ENCODE measurements at places on chromosomes 12 and 14.

DNA sequence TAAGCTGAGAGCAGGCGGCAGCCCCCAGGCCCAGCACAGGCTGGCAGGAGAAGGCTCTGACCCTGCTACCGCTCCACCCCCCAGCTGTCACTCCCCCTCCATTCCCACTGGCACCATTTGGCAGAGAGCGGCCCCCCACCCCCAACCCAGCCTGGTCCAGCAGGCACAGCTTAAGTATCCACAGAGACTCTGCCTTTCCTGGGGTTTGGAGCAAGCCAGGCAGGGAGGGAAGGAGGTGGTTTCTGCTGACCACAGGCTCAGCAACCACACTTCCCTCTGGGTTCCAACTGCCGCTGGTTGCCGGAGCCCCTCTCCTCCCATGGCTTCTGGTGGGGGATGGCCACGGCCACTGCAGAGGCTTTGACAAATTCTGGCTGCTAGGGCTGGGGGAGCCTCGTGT is 30.5 kb upstream of the CCND2 start:
- no peak for DNase-seq

DNA sequence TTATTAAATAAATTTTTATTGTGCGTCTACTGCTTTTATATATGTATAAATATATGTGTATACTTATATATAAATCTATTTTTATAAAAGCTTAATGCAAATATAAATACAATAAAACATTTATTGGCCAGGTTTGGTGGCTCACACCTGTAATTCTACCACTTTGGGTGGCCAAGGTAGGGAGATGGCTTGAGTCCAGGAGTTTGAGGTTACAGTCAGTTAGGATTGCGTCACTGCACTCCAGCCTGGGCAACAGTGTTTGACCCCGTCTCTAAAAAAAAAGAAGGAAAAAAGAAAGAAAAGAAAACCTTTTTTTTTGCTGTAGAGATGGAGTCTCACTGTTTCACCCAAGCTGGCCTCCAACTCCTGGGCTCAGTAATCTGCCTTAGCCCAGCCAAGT is 20.9 kb downstream of the ACTR6 start:
- DNase-seq: no peak

DNA sequence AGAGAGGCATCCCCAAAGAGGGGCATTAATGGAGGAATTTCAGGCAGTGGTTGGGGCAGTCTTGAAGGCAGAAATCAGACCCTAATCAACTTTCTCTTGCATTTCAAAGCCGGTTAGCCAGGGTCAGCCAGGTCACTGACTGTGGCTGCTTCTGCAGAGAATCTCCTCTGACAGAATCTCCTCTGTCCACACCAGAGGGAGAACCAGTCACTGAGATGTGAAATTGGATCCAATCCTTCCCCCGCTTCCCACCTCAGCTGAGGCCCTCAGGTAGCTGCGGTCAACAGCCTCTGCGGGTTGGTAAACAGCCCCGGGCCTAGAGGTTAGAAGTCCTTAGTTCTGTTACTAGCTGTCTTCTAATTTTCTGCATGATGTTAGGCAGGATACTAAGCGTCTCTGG is 39.8 kb upstream of the NUAK1 start:
- DNase-seq: no peak

GRCh38 chr14:73422515-73422914 is 35.8 kb downstream of the NUMB start:
- no peak for DNase-seq

DNA sequence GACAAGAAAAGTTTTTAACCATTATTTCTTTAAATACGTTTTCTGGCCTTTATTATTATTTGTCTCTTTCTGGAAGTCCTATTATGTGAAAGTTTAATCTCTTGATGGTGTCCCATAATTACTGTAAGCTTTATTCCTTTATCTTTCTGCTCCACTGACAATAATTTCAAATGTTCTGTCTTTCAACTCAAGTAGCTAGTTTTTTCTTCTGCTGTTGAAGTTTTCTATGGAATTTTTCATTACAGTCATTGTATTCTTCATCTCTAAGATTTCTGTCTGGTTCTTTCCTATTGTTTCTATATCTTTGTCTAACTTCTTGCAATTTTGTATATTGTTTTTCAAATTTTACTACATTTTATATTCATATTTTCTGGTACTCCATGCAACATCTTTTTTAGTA is 173.6 kb upstream of the MGAT4C start:
- no peak for DNase-seq

- peak; percentile 65 for DNase-seq
These were observed 2.2 kb upstream of the NFATC4 start for GRCh38 chr14:24365600-24366412.

GRCh38 chr14:95527387-95528002 is 7.4 kb upstream of the GLRX5 start:
- no peak for DNase-seq

DNA sequence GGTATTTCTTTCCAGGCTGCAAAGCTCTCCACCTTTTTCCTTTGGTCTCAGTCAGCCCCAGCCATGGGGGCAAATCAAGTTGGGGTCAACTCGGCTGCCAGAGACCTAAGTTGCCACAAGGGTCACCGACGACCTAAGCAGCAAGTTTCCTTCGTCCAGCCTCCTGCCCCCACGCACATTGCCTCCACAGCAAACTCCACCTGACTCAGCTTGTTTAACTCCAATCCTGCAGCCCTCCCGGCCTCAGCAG is 767 bp upstream of the KCNMB4 start:
- DNase-seq: no peak

DNA sequence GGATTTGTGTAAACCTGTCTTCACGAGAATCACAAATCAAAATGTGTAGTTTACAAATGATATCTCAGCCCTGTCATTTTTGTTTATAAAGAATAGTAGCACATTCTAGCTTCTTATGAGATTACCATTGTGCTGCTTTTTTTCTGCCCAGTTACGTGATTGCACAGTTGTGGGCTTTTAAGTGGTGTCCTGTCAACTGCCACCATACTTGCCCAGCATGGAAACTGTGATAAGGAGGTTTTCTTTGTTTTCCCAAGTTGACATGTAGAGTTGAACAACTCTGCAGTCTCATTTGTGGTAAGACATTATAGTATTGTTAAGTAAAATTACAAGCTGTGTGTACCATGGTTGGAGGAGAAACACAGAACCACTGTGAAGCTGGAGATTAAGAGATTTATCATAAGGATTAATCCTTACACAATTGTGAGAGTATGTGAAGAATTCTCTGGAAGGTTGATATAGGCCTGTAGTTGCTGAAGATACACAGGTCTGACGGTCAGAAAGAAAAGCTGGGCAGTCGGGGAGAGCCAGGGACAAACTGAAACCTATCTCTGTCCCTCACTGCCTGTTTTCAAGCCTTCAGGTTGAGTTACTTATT is 12.2 kb downstream of the CHURC1 start:
- DNase-seq: no peak
